ENCODE measurements at places on chromosomes 3 and 15.

- DNase-seq: no peak
Observed at GRCh38 chr3:121630355-121630754, 30.3 kb downstream of the HCLS1 start.

DNA sequence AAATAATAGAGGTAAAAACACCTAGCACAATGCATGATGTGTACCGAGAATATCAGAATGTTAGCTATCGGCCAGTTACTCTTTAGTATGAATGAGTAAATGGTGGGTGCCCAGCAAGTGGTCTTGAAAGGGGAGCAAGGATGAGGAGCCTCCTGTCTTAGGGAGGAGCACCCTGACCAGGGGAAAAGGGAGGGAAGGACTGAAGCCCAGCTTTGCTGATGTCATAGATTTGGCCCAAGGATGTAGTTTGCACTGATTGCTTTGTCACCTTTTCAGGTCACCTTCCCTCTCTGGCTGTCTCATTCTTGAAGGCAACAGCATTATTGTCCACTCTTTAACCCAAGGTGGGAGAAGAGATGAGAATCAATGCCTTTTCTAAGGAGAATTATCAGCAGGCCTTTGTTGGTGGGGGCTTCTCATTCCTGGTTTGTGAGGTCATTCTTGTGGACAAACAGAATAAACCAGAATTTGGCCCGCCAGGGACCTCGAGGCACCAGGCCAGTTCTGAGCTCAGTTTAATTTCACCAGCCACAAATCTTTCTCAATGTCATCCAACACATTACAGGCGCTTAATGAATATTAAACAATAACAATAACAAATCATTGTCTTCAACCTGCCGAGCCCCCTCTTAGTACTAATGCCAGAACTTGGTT is 231.3 kb downstream of the VPS13C start:
- DNase-seq: no peak

- DNase-seq: no peak
Observed at GRCh38 chr3:174215456-174215855, 643.7 kb upstream of the NAALADL2 start.

- DNase-seq: no peak
Observed at GRCh38 chr3:189900578-189900977, 220.1 kb downstream of the P3H2 start.

- no peak for DNase-seq
Observed at GRCh38 chr3:186090901-186091300, 18.0 kb downstream of the ETV5 start.

DNA sequence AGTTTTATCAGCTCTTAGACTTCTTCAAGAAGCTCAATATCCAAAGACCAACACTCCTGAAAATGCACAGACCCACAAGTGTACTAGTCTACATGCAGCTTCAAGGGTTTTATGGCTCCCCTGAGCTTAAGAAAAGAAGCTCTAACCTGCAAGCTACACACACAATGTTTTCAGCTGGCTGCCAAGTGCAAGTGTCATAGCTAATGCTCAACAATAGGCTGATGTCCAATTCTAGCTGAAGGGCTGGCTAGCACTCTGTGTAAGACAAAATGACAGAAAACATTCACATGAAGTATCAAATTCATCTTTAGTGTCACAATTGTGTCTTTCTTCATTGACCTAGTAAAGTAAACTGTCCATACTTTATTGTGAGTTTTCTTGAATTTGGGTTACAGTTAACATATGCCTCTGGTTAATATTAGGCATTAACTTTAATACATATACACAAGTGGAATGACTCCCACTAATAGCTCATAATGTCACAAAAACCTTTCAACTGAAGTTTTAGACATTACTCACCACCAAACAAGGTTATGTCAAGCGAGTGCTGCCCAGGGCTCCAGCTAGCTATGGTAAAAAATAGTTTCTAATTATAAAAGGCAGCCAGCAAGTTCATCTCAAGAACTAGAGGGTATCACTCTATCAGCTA is 15.1 kb downstream of the ABI3BP start:
- no peak for DNase-seq

- DNase-seq: no peak
Observed at GRCh38 chr3:69941439-69942176, 57.9 kb upstream of the SAMMSON start.

DNA sequence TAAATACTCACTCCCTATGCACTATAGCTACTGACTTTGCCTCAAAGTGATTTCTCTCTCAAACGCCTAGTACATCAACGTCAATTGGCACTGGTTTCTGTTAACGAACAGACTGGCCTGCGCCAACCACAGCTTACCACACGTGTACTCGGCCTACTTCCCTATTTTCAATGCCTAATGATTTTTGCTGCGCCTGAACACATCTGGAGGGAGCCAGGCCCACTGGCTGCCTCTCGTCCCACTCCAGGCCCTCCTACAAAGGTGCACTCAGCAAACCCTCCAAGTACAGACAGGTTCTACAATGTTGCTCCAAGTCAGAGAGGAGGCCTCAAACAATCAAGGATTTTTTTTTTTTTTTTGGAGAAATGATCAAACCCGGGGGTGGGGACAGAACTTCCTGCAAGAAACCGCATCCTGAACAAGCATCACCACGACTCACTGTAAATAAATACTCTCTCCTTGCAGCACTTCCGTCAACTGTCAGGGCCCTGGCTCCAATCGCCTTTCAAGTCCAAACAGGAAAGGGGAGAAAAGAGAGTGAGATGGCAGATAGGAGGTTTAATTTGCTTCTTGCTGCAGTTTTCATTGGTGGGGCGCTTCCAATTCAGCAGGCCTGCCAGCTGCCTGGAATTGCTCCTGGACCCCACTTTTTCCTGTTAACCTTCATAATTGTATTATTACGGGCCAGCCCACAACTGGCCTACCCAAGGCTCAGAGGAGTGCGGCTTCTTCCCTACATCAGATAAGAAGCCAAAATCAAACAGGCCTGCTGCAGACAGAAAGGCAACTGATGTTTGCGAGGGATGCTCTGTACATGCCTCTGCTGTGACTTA is 139.3 kb downstream of the FOXP1 start:
- DNase-seq: no peak

DNA sequence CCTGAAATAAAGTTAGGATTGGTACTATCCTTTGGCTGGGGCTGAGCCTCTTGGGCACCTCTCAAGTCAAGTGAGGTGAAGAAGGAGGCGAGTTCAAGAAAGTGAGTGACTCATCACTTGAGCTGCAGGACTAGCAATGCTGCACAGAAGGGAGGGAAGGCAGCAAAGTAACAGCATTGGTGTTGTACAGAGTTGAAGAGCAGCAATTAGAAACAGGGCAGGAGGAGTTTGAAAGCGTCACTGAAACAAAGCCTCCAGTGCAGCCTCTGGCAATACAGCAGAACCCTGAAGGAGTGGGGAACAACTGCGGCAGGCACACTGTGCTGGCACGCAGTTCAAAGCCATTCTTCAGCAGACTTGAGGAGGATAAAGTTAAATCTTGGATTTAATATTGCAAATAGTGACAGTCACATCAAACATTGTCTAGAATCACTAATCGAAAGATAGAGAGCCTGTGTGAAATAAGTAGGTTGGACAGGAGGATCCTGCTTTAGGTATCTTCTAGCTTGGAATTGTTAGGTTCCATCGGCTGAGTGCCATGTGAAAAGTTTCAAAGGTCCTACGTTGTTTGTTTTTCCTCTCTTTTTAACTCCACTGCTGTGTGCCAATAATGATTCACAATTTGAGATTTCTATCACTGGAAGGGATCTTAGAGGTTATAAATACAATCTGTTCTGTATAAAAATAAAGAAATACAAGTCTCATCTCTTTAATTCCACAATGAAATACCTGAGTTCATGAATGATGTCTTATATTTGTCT is 479.8 kb downstream of the NAALADL2 start:
- DNase-seq: no peak

- no peak for DNase-seq
Observed at GRCh38 chr3:129936757-129937156, 37.8 kb upstream of the TRH start.
